ENCODE measurements at places on chromosomes 12 and 14.
A peak's percentile ranks its signal among the peaks of the same experiment; 100 is the strongest.

GRCh38 chr12:116058574-116058973, 218.9 kb downstream of the MED13L start:
- no peak for DNase-seq

GRCh38 chr12:107590814-107591375, 94.7 kb upstream of the PWP1 start:
- no peak for DNase-seq

- no peak for DNase-seq
Observed at GRCh38 chr14:89085231-89085731, 260.8 kb downstream of the TTC8 start.

GRCh38 chr12:98137278-98137677, 378.1 kb upstream of the TMPO start:
- DNase-seq, result no peak

- DNase-seq, result peak; percentile 20
Observed at GRCh38 chr12:18953505-18953904, 176.0 kb upstream of the PLEKHA5 start.

GRCh38 chr14:72744416-72745120, 149.3 kb downstream of the DPF3 start:
- no peak for DNase-seq

GRCh38 chr12:58621126-58621525, 299.2 kb downstream of the LRIG3 start:
- no peak for DNase-seq

DNA sequence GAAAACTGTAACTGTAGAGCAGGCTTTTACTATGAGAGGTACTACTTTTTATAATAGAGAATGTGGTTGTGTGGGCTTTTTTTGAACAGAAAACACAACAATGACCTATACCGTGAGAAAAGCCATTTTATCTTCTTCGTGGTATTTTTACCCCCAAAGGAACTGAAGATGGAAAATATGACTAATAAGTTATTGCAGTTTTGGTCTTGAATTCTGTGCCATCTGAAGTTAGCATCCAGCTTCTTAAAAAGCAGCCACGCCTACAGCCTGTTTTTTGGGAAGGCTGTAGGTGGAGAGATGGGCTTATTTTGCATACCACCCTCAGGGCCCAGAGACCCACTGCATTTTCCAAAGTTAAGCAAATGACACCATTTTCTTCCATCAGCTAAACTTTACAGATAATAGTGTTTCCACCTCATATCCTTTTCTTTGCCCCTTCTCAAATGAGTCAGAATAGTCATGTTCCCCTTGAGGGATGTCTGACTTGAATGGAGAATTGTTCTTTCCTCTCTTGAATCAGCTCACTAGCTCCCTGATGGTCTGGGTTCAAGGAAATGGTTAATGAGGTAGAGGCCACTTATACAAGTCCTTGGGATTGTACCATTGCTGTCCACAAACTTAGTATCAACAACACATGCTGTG, 53.0 kb downstream of the TBC1D30 start:
- DNase-seq, result no peak

GRCh38 chr14:66361013-66361412, 125.2 kb upstream of the CCDC196 start:
- DNase-seq, result no peak

DNA sequence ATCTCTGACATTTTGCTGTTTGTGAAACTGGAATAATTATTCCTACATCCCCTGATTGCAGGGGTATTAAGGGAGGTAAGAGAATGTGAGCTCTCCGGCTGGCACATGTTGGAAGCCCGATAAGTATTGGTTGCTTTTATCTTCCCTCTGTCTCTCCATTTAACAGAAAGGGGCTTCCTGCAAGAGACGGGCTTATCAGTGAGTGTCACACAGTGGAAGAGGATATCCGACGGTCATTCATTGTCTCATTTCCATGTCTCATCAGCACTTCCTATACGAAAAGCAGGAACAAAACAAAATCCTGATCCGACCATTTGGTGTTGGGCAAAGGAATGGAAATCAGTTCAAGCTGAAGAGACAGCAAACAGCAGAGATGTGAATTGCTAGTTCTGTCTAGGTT, 10.7 kb downstream of the DYRK4 start:
- no peak for DNase-seq

DNA sequence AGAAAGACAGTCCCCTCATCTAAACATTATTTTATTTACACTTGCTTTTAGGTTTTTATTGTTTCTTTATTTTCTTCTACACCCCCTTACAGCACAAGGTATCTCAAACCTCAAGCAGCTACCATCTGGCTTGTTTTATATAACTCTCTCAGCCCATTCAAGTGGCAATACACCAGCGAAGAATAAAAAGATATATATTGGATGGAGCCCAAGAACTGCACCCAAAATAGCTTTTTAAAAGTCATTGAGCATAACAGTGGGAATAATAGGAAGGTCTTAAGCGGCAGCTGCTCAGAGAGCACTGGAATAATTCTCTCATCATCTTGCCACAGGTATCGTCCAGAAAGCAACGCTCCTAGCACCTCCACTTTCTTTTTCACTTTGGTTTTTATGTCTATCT, 322.5 kb downstream of the SYT1 start:
- no peak for DNase-seq

DNA sequence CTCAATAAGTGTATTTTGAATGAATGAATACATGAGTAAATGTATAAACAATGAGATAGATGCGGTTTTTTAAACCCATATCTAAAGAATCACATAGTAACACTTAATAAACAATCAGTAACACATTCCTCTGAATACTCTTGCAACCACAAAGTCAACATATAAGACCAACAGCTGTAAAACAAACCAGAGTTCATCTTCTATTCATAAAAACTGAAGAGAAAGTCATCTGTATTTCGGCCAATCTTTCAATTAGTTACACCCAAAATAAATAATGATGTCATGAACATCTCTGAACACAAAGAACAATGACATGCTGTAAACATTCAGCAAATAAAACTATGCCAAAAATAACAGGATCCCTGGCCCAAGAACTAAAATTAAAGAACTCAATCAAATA, 47.2 kb downstream of the ARMH4 start:
- DNase-seq, result no peak

- no peak for DNase-seq
Observed at GRCh38 chr12:125684968-125685790, 619.9 kb downstream of the AACS start.

GRCh38 chr14:99820702-99821331, 27.6 kb downstream of the EML1 start:
- DNase-seq, result no peak

- no peak for DNase-seq
Observed at GRCh38 chr12:54189198-54189539, 384 bp upstream of the SMUG1 start.

GRCh38 chr14:53938136-53938837, 18.3 kb downstream of the BMP4 start:
- DNase-seq, result no peak

GRCh38 chr12:3965046-3965445, 91.8 kb upstream of the PARP11 start:
- no peak for DNase-seq

- peak; percentile 87 for DNase-seq
Observed at GRCh38 chr14:23112359-23113178, 6.5 kb downstream of the CEBPE start.

GRCh38 chr12:93921521-93921920, 226.9 kb upstream of the PLXNC1 start:
- DNase-seq, result no peak

- DNase-seq, result peak; percentile 61
Observed at GRCh38 chr12:11962860-11963259, 107.9 kb upstream of the BCL2L14 start.

DNA sequence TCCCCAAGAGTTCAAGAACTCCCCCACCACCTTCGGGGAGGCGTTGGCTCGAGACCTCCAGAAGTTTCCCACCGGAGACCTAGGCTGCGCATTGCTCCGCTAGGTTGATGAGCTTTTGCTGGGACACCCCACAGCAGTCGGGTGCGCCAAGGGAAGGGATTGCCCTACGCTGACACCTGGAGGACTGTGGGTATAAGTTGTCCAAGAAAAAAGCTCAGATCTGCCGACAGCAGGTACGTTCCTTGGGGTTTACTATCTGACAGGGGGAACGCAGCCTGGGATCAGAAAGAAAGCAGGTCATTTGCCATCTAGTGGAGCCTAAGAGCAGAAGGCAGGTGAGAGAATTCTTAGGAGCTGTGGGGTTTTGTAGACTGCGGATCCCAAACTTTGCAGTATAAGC, 98.8 kb downstream of the FRMD6 start:
- no peak for DNase-seq

GRCh38 chr14:56154321-56154720, 36.1 kb downstream of the PELI2 start:
- DNase-seq, result no peak

DNA sequence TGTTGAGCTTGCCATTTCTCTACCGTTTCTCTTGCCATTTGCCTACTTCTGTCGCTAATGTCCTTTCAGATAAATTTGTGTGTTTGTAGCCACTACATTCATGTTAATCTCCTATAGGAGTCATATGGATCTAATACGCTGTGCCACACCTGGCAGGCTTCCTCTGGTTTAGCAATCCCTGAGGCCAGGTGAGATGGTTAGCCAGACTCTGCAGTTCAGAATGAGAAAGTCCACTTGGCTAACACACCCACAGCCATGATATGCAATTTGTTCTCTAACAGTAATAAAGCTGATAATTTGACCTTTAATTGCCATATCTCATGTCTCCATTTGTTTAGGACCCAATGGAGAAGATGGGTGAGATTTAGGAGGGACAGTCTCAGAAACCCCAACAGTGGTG, 1261.6 kb upstream of the TMEM132C start:
- DNase-seq, result no peak

DNA sequence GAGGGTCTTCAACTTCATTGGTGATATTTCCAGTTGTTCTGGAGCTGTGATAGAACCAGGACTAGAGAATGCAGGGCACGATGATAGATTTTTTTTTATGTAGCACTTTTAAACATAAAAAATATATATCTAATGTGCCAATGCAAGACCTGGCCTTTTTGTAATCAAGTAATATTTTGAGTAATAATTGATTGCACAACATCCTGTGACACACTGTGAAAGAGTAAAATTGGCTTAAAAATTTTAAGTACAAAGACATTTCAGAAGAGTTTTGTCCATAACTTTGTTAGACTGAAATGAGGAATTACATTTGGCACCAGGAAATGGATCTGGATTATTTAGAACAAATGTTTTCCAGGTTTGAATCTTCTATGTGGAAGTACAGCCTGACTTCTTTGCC, 22.1 kb downstream of the PRKCH start:
- DNase-seq, result no peak

- DNase-seq, result peak; percentile 78
Observed at GRCh38 chr12:54005853-54006558, 2.8 kb upstream of the HOXC8 start.

DNA sequence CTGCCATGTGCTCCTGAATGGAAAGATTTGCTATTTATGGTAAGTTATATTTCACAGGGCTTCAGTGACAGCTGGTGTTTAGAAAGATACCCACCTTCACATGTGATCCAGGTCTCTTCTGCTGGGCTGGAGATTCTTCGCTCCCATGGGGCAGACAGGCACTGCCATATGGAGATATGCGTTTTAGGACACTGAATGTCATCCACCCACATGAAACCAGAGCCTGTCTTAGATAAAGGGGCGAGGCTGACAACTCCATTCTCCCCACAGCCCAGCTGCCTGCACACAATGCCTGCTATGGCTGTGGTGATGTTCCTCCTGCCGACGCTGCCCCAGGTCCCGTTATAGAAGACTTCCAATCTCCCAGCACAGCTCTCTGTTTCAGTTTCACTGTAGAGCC, 69.4 kb downstream of the ACSM4 start:
- DNase-seq, result no peak

- no peak for DNase-seq
Observed at GRCh38 chr12:128933039-128933438, 79.8 kb downstream of the GLT1D1 start.

DNA sequence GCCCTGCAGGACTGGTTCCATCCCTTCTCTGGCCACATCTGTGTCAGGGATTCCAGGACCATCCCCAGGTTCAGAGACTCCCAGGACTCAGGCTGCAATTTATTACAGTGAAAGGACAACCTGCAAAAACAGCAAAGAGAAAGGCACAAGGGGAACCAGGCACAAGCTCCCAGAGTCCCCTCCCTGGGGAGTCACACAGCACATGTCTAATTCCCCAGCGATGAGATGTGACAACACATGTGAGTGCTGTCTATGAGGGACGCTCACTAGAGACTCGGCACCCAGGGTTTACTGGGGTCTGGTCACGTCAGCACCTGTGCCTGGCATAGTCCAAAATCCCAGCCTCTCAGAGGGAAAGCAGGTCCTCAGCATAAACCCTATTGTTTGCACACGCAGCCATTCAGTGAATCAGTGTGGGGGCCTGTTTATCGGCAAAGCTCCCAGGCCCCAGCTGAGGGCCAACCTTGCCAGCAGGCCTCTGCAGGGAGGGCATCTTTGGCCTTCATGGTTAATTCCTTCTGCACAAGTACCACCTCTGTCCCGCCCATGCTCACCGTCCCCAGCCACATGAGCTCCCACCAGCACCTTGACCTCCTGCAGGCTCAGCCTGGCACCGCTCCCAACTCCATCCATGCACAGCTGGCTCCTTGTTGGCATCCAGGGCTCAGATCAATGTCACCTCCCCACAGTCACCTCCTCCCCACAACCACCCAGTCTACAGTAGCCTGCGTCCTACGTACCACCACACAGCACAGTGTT, 198.9 kb upstream of the SFSWAP start:
- DNase-seq, result no peak

DNA sequence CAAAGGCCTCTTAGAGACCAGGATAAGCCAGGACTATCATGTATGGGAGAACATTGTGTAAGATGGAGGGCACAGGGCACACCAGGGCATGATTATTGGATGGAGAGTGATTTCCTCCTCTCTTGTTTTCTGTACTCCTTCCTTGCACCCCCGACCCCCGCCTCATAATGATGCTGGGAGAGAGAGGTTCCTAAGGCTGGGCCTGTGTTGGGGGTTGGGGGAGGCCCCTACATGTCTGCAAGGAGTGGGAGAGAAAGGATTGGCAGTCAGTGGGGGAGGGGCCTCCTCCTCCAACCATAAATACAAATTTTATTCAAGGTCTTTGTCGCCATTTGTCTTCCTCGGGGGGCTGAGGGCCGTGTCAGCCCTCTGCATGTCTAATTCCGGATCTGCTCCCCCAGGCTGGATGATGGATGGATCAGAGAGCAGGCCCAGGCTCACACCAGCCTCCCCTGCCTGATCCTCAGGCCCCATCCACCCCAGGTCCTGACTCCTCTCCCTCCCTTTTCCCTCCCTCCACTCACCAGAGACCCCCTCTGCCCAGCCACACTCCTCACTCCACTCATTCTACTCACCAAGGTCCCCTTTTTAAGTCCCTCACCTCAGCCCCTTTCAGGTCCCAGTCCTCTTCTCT, 2.0 kb upstream of the C1QL4 start:
- no peak for DNase-seq

- DNase-seq, result peak; percentile 19
Observed at GRCh38 chr14:22112004-22112403, 438.4 kb upstream of the OR4E1 start.

- DNase-seq, result no peak
Observed at GRCh38 chr12:111846016-111846415, 4.0 kb downstream of the MAPKAPK5 start.

DNA sequence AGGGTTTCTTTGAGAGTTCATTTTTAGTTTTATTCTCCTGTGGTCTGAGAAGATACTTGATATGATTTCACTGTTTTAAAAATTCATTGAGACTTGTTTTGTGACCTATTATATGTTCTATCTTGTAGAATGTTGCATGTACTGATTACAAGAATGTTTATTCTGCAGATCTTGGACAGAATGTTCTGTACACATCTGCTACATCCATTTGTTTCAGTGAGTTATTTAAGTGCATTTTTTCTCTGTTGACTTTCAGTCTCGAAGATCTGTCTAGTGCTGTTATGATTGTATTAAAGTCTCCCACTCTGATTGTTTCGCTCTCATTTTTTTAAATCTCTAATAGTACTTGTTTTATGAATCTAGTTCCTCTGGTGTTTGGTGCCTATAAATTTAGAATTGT, 1319.8 kb downstream of the TMEM121 start:
- DNase-seq, result no peak
